Mesothelial cell of epicardium (in vitro differentiated cells): ENCODE measurements at places on chromosomes 2 and 18. TPM values are rescaled to one million over a fixed set of nuclear protein-coding genes. Genes with fewer than 3 reads are reported as not detected.

- no peak for DNase-seq
Observed at GRCh38 chr2:53252115-53252514, 515.5 kb upstream of the CHAC2 start.

- no peak for DNase-seq
Observed at GRCh38 chr18:48476550-48476917, 62.3 kb upstream of the CTIF start.

GRCh38 chr18:13800505-13801259 lies 23.3 kb upstream of the MC5R start:
- DNase-seq: peak; percentile 40

GRCh38 chr2:51068237-51068636 lies 36.3 kb upstream of the NRXN1 start:
- DNase-seq: no peak

Gene TNS1
- 116 to 130 TPM (median 117 TPM) in 3 replicates for total RNA-seq
